ENCODE measurements at places on chromosomes 5 and 9.

DNA sequence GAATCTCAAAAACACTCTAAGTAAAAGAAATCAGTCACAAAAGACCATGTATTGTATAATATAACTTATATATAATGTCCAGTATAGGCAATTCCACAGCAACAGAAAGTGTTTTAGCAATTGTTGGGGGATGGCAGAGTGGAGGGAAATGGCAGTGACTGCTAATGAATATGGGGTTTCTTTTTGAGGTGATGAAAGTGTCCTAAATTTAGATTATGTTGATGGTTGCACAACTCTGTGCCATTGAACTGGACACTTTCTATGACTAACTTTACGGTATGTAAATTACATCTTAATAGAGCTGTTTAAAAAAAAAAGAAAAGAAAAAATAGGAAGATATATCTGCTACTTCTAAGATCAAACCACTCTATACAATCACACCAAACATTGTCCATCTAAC is 124.9 kb upstream of the ZNF462 start:
- DNase-seq = no peak

DNA sequence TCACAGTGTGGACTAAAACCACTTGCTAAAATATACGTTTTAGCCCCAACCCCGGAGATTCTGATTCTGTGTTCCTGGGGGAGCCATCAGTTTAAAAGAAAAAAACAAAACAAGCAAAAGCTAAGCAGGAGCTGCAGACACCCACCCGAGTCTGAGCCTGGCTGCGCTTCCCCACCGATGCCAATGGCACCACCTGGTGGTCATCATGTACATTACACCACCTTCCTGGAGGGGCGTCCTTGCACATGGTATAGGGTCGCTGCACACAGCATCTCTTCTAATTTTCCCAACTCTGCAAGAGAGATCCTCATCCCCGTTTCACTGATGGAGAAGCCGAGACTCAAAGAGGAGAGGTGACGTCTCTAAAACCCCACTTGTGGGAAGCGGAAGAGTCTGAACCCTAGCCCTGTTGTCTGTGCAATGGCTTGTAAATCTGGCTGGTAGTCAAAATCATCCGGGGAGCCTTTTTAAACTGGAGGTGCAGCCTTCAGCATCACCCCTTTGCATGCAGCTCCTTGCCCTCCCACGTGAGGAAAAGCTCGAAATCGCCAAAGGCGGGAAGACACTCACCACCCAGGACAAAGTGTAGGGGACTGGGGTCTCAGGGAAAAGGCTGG is 23.1 kb upstream of the CNOT6 start:
- peak; percentile 42 for DNase-seq

DNA sequence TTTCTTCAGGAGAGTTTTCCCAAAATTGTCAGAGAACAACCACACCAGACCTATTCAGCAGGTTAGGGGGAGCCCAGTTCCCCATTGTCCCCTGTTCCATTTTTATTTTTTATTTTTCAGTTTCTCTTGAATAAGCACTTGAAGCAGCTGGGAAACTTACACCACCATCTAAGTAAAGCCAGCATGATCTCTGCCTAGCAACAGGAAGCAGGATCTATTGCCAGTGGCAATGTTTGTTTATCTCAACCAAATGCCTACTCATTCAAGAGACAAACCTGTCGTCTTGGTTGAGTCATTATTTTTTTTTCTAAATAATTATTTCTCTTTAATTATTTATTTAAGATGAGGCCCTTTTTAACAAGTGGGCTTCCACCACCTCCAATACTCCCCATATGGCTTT is 379.3 kb downstream of the PLK2 start:
- DNase-seq = peak; percentile 66

DNA sequence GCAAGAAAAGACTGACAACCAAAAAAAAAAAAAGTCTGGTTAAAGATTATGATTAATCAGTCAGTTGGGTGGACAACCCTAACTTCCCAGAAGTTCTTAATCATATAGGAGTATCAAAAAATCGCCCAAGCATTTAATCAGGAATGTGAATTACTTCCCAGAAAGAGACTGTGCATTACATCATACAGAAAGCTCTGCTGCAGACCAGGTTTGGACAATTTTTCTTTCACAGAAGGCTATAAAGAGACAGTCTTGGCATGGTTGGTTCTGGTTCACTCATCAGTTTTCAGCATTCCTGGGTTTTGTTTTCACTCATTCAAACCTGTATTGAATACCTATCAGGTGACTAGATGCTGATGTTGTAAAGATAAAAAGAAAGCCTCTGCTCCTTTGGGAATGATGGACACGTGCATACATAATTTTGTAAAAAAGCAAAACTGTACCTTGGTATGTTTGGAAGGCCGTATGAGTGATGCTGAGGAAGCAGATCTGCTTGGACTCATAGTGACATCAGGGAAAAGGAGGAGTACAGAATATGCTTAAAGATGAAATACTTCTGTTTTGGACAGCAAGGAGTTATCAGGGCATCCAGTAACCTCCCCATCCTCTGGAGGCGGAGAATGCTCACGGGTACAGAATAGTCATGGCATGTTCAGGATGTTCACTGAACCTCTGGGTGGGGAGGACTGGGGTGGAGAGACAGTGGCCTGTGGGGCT is 178.4 kb downstream of the GNA14 start:
- DNase-seq = peak; percentile 28

- DNase-seq = no peak
Measured at GRCh38 chr9:109735801-109736200, 44.2 kb upstream of the PALM2AKAP2 start.

DNA sequence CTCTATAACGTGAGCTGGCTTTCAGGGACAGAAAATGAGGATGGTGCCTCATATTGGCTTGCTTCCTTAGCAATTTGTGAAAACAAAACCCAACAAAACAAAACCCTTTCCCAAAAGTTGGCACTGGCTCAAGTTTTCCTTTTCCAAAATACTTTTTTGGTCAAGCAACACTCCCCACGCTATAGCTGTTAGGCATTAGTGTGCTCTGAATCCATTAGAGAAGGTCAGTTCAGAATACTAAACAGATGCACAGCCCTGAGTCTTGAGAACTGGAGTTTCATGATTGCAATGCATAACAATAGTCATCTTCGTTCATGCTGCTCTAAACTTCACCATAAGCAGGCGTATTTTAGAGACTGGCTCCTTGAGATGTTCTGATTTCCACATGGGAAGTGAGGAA is 172.0 kb upstream of the KLF9 start:
- DNase-seq = no peak

GRCh38 chr9:2181792-2182191 is 166.6 kb downstream of the SMARCA2 start:
- no peak for DNase-seq

- no peak for DNase-seq
Measured at GRCh38 chr9:4318741-4319140, 18.9 kb upstream of the GLIS3 start.

GRCh38 chr5:111953351-111954127 is 196.5 kb upstream of the NREP start:
- peak; percentile 90 for DNase-seq

- DNase-seq = peak; percentile 71
Measured at GRCh38 chr5:105956456-105957196, 1714.1 kb downstream of the EFNA5 start.

- DNase-seq = no peak
Measured at GRCh38 chr5:77863181-77863580, 87.0 kb upstream of the TBCA start.

- no peak for DNase-seq
Measured at GRCh38 chr5:12691330-12691729, 787.1 kb upstream of the CTNND2 start.

GRCh38 chr5:150235500-150235854 is 45.6 kb downstream of the SLC6A7 start:
- no peak for DNase-seq

GRCh38 chr9:137436761-137437600 is 4.2 kb downstream of the ENTPD8 start:
- no peak for DNase-seq

DNA sequence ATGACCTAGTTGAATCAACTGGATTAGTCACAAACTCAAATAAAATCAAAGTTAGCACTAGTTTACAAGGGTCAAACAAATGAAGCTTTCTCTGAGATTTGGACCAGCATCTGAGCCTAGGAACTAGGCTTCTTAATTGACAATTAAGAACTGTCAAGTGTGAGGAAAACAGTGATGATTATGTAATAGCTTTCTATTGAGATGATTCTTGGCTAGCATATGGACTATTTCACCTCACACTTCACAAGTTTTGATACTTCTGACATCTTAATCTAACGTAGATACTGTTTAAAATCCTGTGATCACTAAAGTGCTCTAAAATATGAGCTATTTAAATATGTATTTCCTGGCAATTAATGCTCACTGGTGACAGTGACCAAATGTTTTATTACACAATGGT is 542.9 kb downstream of the EFNA5 start:
- DNase-seq = no peak

- DNase-seq = peak; percentile 90
Measured at GRCh38 chr5:142325725-142326479, 1.1 kb upstream of the SPRY4 start.

- DNase-seq = no peak
Measured at GRCh38 chr5:79878136-79878679, 112.9 kb downstream of the MTX3 start.

DNA sequence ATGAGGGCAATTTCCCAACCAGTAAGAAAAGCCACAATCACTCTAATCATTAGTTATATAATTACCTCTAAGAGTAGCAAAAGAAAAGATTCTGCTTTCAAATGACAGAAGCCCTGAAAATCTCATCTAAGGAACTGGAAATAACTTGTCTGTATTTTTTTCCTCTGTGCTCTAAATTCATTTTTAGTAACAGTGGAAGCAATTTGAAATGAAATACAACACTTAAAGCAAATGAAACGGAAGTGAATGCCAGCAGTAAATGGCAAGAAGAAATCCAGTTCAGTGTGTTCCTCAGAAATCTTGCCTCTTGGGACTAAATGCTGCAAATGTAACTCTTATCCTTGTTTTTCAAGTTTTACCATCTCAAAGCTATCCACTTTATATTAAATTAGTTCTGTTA is 294.9 kb downstream of the TAF11L14 start:
- no peak for DNase-seq

GRCh38 chr5:75536147-75536546 is 24.5 kb downstream of the POLK start:
- no peak for DNase-seq

GRCh38 chr9:136297766-136298735 is 5.8 kb downstream of the CCDC187 start:
- no peak for DNase-seq

All from iris pigment epithelial cell (primary cell).